ENCODE measurements at places on chromosomes 4 and X. TPM values are rescaled to one million over a fixed set of nuclear protein-coding genes. Genes with fewer than 3 reads are reported as not detected.

GRCh38 chrX:149871940-149872339 is 9.0 kb upstream of the MAGEA8 start:
- no peaks in the 10 kb centered on the region for H3K27me3 ChIP-seq
- H3K36me3 ChIP-seq: no peaks in the 10 kb centered on the region
- no peak overlapping the region for H3K27ac ChIP-seq
- H3K4me3 ChIP-seq: no peak overlapping the region
- no peak for DNase-seq
- no peaks in the 10 kb centered on the region for H3K4me1 ChIP-seq

DNA sequence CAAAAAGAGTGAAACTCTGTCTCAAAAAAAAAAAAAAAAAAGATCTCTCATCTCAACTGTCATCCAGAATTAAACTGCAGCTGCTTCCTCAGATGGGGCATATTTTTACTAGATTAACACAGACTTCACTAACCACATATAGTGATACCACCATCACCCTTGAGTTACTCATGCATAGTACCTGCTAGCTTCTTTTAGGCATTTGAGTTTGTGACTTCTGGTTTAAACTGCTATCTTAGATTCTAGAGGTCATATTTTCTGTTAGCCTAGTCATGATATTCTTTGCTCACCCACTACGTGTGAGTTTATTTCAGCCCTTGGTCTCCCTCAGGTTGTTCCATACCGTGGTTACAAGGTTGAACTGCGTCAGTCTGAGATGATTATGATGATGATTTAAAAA is 154.9 kb upstream of the BMP3 start:
- H3K4me1 ChIP-seq: no peaks in the 10 kb centered on the region
- no peak for DNase-seq
- H3K36me3 ChIP-seq: no peaks in the 10 kb centered on the region
- no peaks in the 10 kb centered on the region for H3K27me3 ChIP-seq
- H3K27ac ChIP-seq: no peak overlapping the region

The PPP2R2C gene
- not detected for total RNA-seq

- H3K36me3 ChIP-seq: peaks cover 6% of the 10 kb centered on the region
- H3K27me3 ChIP-seq: peaks cover 4% of the 10 kb centered on the region
- no peak overlapping the region for H3K27ac ChIP-seq
- H3K4me3 ChIP-seq: no peak overlapping the region
- H3K4me1 ChIP-seq: peaks cover 2% of the 10 kb centered on the region
Measured at GRCh38 chrX:47148946-47149345, 3.9 kb downstream of the RBM10 start.

The LANCL3 gene
- not detected for total RNA-seq

GRCh38 chr4:83830138-83830888 is 294.4 kb downstream of the GPAT3 start:
- DNase-seq: no peak
- H3K4me1 ChIP-seq: no peaks in the 10 kb centered on the region
- no peak overlapping the region for H3K4me3 ChIP-seq
- H3K36me3 ChIP-seq: no peaks in the 10 kb centered on the region
- no peak overlapping the region for H3K27ac ChIP-seq
- no peaks in the 10 kb centered on the region for H3K27me3 ChIP-seq

DNA sequence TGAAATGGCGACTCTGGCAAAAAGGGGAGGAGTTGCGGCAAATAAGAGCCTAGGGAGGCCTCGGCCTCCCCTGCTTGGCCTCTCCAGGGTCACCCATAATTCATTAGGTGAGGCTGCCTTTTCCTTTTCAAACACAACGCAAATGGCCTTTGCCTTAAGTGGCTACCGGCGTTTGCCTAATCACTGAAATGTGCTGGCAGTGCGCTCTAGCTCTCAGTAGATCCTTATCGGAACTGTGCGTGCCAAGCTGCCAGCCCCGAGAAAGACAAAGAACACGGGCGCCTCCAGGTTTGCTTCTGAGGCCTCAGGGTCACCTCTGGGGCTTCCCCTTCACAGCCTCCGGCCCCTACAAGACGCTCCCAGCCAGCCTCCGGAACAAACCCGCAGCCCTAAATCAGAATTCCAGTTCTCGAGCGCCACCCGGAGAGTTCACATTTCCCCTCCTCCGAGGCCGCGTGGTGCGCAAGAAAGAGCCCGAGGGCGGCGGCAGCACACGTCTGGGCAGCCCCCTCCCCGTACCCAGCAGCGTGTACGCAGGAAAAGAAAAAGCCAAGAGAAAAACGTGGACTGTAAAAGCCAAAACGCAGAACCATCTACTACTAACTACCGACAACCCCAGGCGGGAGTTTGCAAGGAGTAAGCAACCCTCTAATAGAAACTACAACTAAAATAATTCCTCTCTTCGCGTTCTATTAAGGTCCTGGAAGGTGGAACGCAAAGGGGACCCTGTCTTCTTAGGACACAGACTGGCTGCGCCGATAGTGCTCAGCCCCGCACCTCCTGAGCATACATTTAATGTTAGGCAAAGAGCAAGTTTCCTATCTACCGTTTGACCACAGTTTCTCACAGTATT is 76.5 kb upstream of the BCOR start:
- DNase-seq: no peak
- no peaks in the 10 kb centered on the region for H3K36me3 ChIP-seq
- peaks cover 7% of the 10 kb centered on the region for H3K27me3 ChIP-seq

The ZNF630 gene
- 0.54 TPM for total RNA-seq

The FHDC1 gene
- total RNA-seq: under 0.01 TPM

DNA sequence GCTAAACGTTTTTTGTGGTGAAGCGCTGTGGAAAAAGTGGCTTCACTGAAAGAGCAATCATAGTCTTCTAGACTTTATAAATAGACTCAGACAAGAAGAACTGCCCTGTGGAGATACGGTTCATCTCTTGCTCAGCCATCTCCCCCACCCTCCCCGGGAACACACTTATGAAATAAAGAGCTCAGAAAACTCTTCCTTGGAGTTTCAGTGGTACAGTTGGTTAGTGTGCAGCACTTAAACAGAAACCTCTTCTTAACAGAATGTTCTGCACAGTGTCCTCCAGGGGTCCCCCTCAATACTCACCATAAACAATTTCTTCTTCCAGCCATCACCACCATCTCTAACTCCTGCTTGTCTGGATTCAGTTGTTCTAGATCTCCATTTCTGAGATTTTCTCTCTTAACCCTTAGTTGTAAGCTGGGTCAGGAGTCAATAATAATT is 313.0 kb downstream of the ARHGAP10 start:
- H3K4me3 ChIP-seq: no peak overlapping the region
- no peaks in the 10 kb centered on the region for H3K27me3 ChIP-seq
- H3K36me3 ChIP-seq: peaks cover 10% of the 10 kb centered on the region
- DNase-seq: no peak
- no peaks in the 10 kb centered on the region for H3K4me1 ChIP-seq

- H3K36me3 ChIP-seq: no peaks in the 10 kb centered on the region
- no peaks in the 10 kb centered on the region for H3K4me1 ChIP-seq
- DNase-seq: no peak
- H3K27me3 ChIP-seq: no peaks in the 10 kb centered on the region
Measured at GRCh38 chr4:139828966-139829664, 163.5 kb downstream of the MGST2 start.

The RADX gene
- 2.2 TPM for total RNA-seq

DNA sequence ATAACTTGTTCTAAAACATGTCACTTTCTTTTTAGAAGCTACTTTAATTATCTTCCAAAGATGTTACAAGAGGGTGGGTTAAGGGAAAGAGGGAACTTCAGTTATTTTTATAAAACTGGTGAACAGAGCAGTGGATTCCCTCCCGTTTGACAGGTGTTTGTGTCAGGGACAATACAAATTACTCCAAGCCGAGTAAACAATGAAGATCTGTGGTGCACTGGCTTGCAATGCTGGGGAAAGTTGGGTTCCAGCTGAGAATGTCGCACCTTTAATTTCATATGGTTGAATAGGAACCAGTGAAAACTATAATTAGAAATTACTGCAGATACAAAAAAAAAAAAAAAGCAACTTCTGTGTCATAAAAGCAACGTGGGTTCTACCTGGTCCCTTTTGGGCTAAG is 98.6 kb upstream of the TTC29 start:
- no peaks in the 10 kb centered on the region for H3K4me1 ChIP-seq
- no peak overlapping the region for H3K27ac ChIP-seq
- H3K4me3 ChIP-seq: no peak overlapping the region
- no peaks in the 10 kb centered on the region for H3K36me3 ChIP-seq
- H3K27me3 ChIP-seq: peaks cover 25% of the 10 kb centered on the region

The ADH7 gene
- total RNA-seq: not detected

DNA sequence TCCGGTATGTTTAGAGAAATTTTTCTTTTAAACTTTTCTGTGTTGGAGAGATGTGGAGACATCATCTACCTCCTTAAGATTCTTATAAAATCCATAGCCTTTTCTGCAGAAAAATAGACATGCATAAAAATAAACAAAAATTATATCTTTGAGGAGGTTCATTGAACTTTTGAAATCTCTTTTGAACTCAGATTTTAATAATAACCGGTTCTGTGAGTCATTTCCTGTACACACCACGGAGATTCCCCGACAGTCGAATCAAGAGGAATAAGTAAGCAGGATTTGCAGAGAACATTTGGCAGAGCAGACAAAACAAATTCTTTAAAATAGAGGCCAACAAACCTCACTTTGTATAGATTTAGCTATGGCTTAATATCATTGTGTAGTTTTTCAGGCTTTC is 918.7 kb upstream of the POU3F4 start:
- no peaks in the 10 kb centered on the region for H3K36me3 ChIP-seq
- no peak for DNase-seq
- no peaks in the 10 kb centered on the region for H3K27me3 ChIP-seq
- H3K4me3 ChIP-seq: no peak overlapping the region
- H3K4me1 ChIP-seq: no peaks in the 10 kb centered on the region
- H3K27ac ChIP-seq: no peak overlapping the region

GRCh38 chr4:1599026-1599481 is 85.1 kb downstream of the FAM53A start:
- H3K36me3 ChIP-seq: no peaks in the 10 kb centered on the region
- H3K4me3 ChIP-seq: no peak overlapping the region
- H3K27ac ChIP-seq: no peak overlapping the region
- no peak for DNase-seq
- H3K27me3 ChIP-seq: peaks cover 12% of the 10 kb centered on the region
- no peaks in the 10 kb centered on the region for H3K4me1 ChIP-seq

The GC gene
- total RNA-seq: not detected

DNA sequence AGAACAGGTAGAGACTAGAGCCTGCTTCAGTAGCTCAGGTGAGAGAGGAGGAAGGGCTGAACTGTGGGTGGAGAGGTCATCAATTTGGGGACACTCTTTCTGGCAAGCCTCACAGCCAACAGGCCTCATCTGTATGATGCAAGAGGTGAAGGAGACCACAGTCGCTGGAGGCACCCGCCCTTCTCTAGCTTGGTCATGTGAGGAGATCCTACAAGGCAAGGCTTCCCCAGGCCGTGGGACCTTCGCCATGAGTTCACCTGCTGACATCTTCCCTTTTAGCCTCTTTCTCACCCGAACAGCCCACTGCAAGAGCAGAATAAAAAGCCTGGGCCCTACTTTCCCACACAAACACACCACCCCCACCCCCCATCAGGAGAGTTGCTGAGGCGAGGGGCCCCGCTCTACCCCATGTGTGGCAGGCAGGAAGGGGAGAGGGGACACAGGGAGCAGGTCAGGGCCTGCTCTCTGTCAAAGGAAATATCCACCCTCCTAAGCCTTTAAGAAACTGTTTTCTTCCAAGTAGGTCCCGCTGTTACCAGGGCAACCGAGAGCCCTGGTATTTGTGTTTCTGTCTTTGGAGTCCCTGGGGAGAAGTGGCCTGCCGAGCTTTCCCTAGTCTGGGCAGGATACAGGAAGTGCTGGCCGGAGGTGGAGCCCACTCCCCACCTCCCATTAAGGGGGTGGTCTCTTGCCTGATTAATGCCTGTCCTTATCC is 8.1 kb downstream of the RTL5 start:
- no peak overlapping the region for H3K27ac ChIP-seq
- H3K27me3 ChIP-seq: peaks cover 43% of the 10 kb centered on the region
- H3K36me3 ChIP-seq: no peaks in the 10 kb centered on the region

GRCh38 chr4:181822005-181822375 is 421.2 kb upstream of the TENM3 start:
- H3K4me1 ChIP-seq: peaks cover 3% of the 10 kb centered on the region
- H3K27ac ChIP-seq: no peak overlapping the region
- H3K4me3 ChIP-seq: no peak overlapping the region
- no peak for DNase-seq

DNA sequence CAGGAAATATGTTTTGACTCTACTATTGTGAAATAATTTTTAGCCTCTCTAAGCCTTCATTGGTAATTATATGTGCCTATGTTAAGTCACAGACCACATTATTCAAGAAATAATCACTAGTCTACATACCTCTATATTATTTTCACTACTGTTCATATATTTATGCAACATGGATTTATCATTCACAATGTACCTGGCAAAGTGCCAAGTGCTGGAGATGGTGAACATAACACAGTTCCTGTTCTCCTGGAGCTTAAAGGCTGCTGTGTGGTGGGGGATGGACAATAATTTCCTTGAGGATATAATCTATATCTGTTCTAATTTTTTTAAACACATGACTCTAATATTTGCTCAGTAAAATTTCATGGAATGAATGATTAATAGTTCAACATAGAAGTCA is 527.7 kb upstream of the CXorf51A start:
- no peaks in the 10 kb centered on the region for H3K27me3 ChIP-seq
- no peaks in the 10 kb centered on the region for H3K36me3 ChIP-seq
- DNase-seq: no peak
- H3K4me1 ChIP-seq: no peaks in the 10 kb centered on the region
- H3K27ac ChIP-seq: no peak overlapping the region

DNA sequence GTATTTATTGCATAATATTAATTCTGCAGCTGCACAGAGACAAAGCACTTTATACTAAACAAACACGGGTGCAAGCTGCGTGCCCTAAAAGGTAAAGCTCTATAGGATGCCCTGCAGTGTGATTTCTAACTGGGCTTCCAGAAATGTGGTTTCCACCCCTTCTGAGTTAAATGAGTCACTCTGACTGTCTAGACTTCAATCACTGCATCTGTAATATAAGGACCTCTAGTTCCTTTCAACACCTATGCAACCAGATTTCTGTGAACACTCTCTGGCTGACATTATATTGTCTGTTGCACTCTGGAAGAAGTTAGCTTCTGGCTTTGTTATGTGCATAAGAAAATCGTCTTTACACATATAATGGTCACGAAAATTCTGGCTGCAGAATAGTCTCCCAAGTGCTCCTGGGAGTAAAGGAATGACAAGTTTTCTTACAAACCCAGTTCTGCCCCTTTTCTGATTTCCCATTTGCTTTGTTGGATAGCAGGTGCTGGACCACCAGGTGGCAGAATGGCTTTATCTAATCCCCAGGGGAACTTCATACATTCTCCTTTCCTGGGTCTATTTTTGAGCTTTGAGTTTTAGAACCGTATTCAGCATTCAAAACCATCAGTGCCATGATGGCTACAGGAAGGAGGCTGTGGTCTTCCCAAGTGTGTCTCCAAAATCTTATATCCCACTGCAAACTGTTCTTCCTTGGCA is 842.2 kb downstream of the STIM2 start:
- no peaks in the 10 kb centered on the region for H3K4me1 ChIP-seq
- DNase-seq: peak; percentile 1
- H3K27me3 ChIP-seq: no peaks in the 10 kb centered on the region
- H3K36me3 ChIP-seq: no peaks in the 10 kb centered on the region
- H3K4me3 ChIP-seq: no peak overlapping the region
- H3K27ac ChIP-seq: no peak overlapping the region

DNA sequence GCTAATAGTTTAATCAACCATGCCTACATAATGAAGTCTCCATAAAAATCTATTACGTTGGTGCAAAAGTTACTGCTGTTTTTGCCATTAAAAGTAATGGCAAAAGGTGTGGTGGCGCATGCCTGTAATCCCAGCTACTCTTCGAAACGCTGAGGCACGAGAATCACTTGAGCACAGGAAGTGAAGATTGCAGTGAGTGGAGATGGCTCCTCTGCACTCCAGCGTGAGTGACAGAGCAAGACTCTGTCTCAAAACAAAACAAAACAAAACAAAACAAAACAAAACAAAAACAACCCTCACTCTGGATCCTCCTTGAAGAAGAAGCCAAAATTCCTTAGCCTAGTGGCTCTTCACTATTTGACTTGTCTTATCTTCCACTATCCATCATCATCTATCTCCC is 78.0 kb downstream of the MSN start:
- H3K27ac ChIP-seq: no peak overlapping the region
- no peaks in the 10 kb centered on the region for H3K4me1 ChIP-seq

Data from IMR-90 (cell line).